ENCODE measurements at places on chromosomes 1 and 21.
A peak's percentile ranks its signal among the peaks of the same experiment; 100 is the strongest.

DNA sequence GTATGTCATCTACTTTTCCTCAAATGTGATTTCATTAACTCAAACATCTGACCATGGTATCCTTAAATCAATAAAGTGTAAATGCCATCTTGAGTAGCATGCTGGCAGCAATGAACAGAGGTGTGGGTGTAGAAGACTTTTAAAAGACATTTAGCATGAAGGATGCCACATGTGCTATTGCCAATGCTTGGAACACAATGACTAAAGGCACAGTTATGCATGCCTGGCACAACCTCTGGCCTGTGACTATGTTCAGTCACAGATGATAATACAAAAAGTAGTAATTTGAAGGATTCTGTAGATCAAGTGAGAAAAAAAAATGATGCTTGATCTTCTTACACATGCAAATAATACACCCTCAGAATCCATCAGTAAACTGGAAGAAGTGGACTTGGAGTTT is 938.9 kb upstream of the ADGRL4 start:
- DNase-seq = no peak

GRCh38 chr1:19909392-19909791 is 14.0 kb downstream of the PLA2G2E start:
- DNase-seq = no peak

DNA sequence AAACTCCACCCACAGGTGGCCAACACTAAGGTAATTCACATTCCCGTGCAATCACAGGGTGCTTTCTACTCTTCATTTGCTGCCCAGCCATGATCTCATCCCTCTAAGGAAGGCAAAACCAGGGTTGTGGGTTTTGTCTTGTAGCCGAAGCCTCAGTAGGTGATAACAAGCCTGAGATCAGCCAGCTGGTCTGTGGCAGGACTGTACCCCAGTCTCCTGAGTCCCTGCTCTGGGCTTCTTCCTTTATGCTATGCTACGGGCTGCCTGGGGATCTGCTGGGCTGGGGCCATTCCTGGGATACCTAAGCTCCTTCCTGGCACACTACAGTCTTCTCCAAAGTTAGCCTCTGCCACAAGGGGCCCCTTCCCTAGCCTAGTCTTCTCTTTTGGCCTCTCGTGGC is 9.8 kb downstream of the PPFIA4 start:
- no peak for DNase-seq

- no peak for DNase-seq
These were observed 379.2 kb upstream of the ADAMTS5 start for GRCh38 chr21:27346041-27346448.

- no peak for DNase-seq
These were observed 122.2 kb downstream of the PATJ start for GRCh38 chr1:61864489-61864888.

GRCh38 chr1:16046842-16047241 is 3.3 kb downstream of the CLCNKB start:
- DNase-seq = no peak

DNA sequence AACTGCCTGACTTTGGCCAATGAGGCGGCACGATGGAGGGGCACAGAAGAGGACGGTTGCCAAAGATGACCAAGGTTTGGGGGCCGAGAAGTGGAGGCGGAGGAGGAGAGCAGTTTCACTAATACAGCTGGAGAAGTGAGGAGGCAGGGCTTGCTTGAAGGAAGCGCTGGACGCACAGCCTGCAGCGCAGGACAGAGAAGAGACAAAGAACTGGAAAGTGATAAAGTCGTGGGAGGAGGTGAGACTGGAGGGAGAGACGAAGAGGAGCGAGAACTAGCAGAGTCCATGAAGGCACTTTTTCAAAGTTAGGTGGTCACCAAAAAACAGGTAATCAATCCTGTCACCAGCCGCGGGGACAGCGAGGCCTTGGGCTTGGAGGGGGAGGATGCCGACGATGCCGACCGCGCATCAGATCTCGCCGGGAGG is 771 bp downstream of the PACC1 start:
- no peak for DNase-seq

DNA sequence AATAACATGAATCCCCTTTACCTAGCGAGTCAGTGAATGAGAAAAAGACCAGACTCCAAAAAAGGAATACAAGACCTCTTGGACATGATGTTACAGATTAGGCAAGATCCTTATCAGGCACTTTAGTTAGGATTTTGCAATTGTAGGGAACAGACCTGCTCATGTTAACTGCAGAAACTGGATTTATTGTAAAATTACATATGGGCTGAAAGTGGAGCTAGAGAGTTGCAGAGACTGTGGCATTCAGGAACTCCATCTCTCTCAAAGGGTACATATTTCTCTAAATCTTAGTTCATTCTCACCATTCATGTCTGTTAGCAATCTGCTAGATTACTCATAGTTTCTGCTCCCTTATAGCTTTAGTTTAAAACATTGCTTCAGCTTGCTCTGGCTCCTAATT is 142.2 kb downstream of the PAPPA2 start:
- DNase-seq = no peak

DNA sequence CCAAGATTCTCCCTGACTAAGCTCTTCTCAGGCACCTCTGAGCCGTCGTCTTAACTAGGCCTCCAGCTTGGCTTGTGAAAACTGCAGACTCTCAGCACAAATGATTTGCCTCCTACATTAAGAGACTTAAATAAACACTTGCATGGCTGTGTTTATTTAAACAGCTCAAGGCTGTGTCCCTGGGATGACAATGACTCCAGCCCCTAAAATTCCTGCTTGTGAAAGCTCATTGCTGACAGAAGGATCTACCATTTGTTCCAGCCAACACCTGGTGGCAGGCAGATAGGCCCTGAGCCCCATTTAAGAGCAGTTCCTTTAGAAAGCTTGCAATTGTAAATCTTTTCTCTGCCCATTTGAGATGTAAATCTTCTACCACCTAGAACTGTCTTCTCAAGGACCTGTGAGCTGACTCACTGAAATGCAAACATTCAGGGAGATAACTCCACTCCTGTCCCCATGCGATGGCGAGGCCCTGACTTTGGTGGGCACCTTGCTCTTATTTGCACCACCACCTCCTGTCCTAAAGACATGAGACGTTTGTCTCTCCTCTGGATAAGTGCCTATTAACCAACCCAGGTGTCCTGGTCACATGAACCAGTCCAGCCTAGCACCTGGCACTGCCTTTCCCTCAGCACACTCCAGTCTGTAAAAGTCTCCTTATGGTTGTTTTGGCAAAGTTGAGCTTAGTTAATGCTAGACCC is 15.1 kb upstream of the PCP4 start:
- no peak for DNase-seq

DNA sequence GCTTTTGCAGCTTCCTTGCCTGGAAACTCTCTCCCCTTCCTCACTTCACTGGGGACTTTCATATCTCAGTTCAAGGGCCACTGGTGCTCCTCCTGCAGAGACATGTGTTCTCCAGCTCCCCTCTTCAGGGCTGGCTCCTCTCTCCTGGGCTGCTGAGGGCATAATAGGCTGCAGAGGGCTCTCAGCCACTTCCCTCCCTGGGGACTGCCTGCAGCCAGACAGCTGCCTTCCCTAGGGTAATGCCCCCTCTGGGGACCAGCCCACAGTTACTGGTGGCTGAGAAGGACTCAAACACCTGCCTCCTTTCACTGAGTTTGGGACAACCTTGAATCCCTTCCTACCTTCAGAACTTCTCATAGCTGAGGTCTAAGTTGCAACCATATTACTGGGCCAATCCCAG is 104.8 kb upstream of the POU3F1 start:
- no peak for DNase-seq

- no peak for DNase-seq
These were observed 85.6 kb downstream of the PAX7 start for GRCh38 chr1:18716112-18716784.

DNA sequence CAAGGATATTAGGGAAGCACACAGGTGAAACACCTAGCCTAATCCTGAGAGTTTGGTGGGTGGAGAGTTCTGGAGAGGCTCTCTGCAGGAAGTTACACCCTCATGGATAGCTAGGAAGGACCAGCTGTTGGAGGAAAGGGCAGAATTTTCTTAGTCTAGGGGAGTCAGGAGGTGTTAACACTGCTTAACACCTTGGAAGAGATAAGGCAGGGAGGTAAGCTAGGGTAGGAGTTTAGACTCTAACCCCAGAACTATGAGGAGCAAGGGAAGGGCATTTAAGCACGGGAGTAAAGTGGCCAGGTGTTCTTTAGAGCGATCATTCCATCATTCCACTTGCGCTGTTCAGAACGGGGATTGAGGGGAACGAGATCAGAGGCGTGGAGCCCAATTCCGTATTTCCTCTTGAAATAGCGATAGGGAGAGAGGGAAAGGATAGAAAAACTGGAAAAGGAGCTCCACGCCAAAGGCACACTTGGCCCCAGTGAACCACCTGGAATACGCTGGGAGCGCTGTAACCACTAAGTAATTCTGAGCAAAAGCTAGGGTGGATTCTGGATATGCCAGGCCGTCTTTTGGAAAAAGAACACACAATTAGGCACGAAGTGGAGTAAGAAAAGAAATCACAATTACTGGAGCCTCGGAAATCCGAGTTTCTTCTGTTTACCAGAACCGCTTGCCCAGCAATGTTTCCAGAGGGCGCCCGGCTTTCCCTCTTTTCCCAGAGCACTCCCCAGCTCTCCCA is 1.5 kb upstream of the GPR137B start:
- DNase-seq = peak; percentile 19

GRCh38 chr1:4696161-4696745 is 41.8 kb downstream of the AJAP1 start:
- DNase-seq = no peak

DNA sequence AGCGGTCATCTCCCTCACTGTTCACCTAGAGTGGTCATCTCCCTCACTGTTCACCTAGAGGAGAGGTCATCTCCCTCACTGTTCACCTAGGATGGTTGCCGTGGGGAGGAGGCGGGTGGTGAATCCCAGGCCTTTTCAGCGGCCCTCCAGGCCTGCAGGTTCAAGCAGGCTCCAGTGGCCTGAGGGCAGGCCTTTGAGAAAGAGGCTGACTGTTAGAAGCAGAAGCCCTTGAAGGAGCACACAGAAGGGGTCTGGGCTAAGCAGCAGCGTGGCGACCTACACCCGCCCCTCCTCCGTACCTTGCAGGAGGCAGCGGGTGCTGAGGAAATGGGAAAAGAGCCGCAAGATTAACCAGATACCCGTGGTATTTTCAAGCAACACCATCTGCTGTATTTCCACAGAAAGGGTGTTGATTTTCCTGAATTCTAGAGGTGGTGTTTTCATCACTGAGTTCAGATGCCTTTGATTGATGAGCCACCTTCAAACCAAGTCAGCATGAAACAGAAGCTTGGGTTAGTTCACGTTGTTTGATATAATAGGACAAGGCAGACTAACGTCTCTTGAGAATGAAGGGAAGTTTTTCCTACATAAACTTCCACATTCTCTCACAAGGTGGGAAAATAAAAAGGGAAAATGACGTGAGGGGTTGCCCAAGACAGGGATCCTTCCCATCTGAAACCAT is 289.5 kb downstream of the KIF26B start:
- no peak for DNase-seq

DNA sequence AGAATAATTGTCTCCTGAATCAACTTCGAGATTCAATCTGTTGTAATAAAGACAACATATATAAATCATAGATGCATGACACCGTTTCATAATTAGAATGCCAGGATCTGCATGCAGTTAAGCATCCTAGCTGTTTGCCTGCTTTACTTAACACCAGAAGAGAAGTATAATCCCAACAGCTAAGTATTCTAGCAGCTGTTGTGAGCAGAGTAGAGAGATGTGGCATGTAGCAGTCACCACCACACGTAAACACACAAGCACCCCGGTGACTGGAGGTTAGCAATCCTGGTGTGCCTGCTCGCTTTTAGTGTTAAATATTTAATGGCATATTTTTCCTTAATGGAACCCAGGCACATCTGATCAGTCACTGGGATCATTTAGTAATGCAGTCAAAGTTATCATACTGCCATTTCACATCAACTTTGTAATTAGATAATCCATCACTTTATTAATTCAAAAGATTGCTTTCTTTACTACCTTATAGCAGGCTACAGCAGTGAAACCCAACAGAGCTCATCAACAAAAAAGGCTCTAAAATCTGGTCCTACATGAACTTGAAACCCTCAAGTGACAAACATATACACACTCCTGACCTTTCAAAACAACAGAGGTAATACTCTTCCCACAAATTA is 187.9 kb downstream of the SMYD3 start:
- no peak for DNase-seq

DNA sequence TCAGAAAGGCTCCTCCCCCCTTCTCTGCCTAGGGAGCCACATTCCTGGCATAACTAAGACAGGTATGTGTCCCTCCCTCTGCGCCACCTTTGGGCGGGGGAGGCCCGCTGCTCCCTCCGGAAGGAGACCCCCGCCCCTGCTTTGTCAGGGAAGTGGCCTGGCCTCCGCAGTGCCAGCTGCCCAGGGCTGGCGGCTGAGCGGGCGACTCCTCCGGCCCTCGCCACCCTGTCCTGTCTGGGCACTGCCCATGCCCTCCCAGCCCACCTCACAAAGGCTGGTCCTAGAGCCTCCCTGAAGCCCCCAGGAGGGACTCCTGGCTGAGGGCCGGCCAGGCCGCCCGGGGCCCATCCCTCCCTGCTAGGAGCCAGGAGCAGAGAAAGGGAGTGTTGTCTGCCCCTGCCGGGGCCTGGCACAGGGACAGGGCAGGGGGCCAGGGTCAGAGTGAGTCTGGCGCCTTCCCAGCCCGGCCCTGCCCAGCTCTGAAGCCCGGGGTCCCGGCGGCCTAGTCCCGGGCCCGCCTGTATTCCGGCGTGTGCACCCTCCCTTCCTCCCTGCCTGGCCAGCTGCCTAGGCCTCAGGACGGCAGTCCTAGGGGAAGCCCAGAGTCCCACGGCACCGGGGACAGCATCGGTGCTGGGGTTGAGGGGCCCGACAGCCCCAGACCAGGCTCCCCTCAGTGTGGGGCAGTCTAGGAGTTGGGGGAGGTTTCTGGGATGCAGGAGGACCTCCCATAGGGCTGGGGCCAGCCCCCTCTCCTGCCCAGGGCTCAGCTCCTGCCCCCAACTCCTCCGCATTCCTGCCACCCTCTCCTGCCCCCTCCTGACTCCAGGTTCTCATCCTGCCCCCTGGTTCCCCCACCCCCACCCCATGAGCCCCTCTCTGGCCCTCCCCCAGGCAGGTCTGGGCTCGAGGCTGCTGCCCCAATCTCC is 5.1 kb downstream of the AGRN start:
- no peak for DNase-seq

DNA sequence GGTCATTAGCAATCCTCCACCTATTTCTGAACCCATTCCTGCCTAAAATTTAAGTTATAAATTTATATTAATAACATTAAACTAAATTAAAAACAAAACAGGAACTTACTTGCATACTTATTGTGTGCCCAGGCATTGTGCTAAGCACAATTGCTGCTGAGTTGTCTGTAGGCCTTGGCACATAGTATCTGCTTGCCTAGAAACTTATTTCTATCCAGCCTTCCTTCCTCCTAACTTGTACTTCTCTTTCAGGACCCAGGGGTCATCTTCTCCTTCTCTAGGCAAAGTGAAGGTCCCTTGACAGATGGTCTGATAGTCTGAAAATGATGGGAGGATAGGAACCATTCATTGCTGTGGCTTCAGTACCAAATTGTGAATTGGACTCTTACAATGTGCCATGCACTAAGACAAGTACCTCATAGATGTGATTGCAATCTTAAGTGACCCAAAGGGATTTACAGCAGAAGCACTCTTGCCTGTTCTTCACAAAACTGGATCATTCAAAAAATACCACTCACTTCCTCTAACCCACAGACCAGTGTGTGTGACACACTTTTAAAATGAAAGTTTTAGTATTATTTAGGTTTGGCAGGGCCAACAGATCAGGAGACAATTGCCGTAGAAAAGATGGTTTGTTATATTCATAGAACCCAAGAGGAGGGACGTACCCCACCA is 10.3 kb upstream of the CD101 start:
- DNase-seq = no peak

- DNase-seq = no peak
These were observed 688 bp downstream of the PTTG1IP start for GRCh38 chr21:44872649-44873355.
